ENCODE measurements at places on chromosomes 4 and X.

DNA sequence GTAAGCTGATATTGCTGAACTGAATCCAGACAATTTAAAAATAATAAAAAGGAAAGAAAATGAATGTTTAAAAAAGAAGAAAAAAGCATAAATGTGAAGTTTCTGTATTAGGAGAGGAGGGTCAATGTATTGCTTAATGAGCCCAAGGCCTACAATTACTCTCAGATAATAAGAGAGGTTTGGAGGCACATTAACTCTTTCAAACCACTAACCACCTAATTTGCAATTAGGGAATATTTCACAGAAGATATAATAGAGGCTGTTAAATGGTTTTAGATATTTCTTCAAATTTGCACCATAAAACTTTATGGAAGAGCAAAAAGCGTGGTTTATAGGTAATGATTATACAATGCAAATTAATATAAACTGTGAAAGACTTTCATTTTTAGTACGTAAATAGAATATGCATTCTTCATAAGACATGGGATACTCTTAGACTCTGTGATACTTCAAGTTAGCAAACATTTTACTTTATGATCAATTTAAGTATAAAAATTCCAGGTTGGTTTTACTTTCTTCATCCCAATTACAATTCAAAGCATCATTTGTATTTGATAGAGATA is 364.2 kb upstream of the GALNTL6 start:
- no peak for DNase-seq

DNA sequence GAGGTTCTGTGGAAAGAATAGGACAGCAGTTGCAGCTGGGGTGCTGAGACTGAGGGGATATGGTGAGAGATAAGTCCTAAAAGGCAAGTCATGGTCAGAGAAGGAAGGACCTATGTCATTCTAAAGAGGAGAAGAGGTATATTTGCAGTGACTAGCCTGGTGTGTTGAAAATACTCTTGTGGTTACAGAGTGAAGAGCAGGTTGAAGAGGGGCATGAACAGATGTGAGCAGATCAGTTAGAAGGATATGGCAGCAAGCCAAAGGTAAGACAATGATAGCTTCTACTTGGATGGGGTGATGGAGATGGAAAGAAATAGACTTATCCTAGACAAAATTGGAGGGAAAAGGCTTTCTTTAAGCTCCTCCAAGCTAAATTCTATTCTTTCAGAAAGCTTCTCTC is 469.8 kb upstream of the CPEB2 start:
- DNase-seq: no peak

GRCh38 chr4:8547912-8548730 is 32.1 kb upstream of the GPR78 start:
- DNase-seq: no peak

- no peak for DNase-seq
Measured at GRCh38 chr4:2071252-2071911, 12.3 kb downstream of the NAT8L start.
